ENCODE measurements at places on chromosomes 7 and 10.
A peak's percentile ranks its signal among the peaks of the same experiment; 100 is the strongest.

DNA sequence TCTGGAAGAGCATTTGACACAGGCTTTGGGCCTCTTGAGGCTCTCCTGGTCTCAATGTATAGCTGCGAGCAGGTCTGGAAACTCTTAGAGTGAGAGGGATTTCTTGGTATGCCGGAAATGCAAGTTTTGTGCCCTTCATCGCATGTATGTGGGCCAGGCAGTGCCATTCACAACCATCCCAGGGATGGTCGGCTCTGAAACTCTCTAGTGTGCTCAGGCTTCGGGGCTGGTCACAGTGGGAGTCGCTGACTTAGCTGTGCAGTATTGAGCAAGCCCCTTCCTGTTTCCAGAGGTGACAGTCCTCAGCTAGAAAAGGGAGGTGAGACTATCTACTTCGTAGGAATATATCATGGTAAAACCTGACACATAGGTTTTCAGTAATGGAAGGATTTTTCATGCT is 2.0 kb upstream of the AOAH start:
- no peak for DNase-seq

DNA sequence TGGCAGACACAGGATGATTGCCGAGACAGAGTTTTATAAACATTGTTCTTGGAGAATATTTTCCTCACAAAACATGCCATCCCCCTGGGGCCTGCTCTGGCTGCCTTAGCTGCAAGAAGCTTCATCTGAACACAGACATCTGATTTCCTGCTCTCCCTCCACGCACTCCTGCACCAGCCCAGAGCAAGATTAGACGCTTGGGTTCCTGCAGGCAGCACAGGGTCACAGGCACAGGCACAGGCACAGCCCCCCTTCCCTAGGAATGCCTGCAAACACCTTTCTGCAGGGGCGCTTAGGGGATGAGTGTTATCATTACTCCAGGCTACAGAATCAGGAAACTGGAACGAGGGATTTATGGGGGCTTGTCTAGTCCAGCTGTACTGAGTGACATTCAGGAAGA is 450.3 kb downstream of the GRID1 start:
- DNase-seq: no peak

GRCh38 chr10:29007748-29008610 is 280.9 kb upstream of the LYZL1 start:
- DNase-seq: no peak

- no peak for DNase-seq
Observed at GRCh38 chr7:25967278-25968204, 184.5 kb upstream of the NFE2L3 start.

GRCh38 chr10:44963772-44964633 is 4.4 kb downstream of the RASSF4 start:
- no peak for DNase-seq

- no peak for DNase-seq
Observed at GRCh38 chr7:79403451-79403850, 50.0 kb downstream of the MAGI2 start.

DNA sequence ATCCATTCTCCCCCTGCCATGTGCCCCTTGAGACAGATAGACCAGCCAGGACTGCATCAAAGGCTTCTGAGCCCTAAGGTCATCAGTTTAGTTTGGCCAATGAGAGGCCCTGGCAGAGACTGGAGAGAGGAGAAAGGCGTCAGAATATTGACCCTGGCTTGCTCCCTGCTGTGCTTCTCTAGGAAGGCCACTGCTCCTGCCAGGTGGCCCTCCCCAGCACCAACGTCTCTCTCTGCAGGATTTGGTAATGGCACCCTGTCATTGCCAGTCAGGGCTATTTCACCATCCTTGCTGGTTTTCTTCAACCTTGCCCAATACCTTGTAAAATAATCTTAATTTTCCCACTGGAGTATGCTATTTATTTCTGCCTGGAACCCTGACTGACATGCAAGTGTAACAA is 38.8 kb upstream of the ZRANB1 start:
- DNase-seq: no peak

GRCh38 chr7:34357068-34357467 is 300.9 kb upstream of the NPSR1 start:
- no peak for DNase-seq

DNA sequence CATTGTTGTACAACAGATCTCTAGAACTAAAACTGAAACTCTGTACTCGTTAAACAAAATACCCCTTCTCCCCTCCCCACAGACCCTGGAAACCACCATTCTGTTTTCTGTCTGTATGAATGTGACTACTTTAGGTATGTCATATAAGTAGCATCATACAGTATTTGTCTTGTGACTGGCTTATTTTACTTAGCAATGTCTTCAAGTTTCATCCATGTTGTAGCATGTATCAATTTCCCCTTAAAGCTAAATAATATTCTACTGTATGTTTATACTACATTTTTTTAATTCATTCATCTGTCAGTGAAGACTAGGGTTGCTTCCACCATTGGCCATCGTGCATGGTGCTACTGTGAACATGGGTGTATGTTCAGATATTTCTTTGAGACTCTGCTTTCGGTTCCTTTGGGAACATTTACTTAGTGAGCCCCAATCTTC is 71.2 kb upstream of the RPA3 start:
- DNase-seq: no peak

DNA sequence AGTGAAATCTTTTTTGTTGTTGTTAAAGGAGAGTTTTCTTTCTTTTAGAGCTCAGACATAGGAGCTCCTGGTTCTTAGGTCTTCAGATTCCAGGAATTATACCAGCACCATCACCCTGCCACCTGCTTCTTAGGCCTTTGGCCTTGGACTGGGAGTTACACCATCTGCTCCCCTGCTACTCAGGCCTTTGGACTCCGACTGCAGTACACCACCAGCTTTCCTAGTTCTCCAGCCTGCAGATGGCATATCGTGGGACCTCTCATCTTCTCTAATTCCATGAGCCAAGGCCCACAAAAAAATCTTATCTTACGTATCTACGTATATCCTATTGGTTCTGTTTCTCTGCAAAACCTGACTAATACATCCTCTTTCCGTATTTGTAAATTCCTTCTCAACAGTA is 5.1 kb upstream of the TACC2 start:
- no peak for DNase-seq

DNA sequence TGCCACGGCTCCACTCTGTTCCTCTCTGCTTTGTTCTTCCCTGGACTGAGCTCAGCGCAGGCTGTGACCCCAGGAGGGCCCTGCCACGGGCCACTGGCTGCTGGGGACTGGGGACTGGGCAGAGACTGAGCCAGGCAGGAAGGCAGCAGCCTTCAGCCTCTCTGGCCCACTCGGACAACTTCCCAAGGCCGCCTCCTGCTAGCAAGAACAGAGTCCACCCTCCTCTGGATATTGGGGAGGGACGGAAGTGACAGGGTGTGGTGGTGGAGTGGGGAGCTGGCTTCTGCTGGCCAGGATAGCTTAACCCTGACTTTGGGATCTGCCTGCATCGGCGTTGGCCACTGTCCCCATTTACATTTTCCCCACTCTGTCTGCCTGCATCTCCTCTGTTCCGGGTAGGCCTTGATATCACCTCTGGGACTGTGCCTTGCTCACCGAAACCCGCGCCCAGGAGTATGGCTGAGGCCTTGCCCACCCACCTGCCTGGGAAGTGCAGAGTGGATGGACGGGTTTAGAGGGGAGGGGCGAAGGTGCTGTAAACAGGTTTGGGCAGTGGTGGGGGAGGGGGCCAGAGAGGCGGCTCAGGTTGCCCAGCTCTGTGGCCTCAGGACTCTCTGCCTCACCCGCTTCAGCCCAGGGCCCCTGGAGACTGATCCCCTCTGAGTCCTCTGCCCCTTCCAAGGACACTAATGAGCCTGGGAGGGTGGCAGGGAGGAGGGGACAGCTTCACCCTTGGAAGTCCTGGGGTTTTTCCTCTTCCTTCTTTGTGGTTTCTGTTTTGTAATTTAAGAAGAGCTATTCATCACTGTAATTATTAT is 1.2 kb downstream of the CLDN4 start:
- no peak for DNase-seq

DNA sequence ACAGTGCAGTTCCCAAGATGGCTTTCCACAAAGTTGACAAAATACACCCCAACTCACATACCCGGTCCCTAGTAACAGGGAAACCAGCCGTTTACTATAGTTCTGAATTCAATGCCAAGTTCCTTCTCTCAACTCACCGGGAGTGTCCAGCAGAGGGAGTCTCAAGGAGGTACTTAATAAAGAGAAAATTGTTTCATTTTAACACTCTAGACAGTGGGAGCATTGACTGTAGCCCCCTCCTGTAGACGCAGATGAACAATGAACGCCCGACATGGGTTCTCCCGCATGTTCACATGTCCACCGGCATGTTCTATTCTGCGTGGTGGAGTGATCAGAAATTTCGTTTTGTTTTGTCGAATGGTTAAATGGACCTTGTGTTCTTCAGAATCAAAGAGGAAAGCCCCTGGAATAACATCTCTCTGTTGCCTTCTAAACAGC is 1.9 kb downstream of the HIPK2 start:
- DNase-seq: no peak

DNA sequence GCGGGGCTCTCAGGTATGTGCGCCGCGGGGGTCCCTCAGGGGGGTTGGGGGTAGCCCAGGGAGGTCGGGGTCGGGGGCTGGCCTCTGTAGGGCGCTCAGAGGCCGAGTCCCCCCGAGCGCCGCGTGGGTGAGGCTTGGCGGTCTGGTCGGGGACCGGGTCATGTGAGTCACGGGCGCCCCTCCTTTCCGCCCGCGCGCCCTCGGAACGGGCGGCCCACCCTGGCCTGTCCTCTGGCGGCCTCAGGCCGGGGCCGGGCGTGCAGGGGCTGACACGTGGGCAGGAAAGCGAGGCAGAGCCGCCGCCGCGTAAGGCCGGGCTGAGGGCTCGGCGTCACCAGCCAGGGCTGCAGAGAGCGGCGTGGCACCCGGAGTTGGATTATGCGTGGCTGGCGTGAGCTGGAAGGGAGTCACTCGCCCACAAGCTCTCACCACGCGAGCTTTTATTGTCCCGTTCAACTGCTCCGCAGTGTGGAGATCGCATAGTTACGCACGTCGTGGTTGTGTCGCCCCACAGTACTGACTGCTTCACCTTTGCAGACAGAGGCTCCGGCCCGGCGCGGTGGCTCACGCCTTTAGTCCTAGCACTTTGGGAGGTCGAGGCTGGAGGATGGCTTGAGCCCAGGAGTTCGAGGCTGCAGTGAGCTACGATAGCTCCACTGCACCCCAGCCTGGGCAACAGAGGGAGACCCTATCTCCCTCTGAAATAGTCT is 385 bp downstream of the SHLD2 start:
- DNase-seq: peak; percentile 82

GRCh38 chr7:24401628-24402593 is 117.9 kb downstream of the NPY start:
- DNase-seq: no peak

DNA sequence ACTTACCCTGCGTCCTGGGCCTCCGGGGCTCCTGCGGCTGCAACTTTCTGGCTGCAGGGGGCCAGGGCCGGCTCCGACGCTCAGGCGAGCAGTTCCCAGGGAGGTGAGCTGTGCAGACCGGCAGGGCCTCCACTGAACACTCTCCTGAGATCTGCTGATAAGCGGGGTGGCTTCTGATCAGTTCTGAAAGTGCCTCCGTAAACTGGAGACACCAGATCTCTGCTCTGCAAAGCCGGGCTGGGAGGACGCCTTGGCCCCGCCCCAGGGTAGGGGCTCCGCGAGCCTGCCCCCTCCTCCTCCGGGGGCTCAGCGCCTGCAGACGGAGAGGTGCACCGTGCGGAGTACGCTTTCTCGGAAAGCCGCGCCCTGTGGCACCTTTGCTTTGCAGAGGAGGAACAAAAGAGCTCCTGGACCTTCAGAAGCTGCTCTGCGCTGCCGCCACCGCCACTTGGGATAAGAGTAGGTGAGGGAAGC is 141.3 kb upstream of the VKORC1L1 start:
- peak; percentile 8 for DNase-seq

- DNase-seq: no peak
Observed at GRCh38 chr7:4700577-4701235, 18.6 kb downstream of the FOXK1 start.

DNA sequence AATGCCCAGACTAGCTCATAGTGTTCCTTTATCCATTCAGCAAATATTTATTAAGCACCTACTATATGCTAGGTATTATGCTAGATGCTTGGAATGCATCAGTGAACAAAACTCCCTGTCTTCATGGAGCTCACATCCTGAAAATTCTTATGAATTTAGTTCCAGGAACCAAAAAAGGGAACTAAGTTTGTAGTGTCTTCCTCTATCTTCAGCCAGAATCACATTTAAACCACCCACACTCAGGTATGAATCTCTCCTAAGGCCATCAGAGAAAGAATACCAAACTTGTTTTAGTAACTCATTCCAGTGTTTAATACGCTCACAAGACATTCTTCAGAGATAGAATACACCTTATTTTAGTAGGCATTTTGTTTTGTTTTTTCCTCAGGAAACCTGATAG is 10.1 kb upstream of the EGR2 start:
- DNase-seq: no peak

- no peak for DNase-seq
Observed at GRCh38 chr7:128427289-128427891, 17.6 kb upstream of the IMPDH1 start.

DNA sequence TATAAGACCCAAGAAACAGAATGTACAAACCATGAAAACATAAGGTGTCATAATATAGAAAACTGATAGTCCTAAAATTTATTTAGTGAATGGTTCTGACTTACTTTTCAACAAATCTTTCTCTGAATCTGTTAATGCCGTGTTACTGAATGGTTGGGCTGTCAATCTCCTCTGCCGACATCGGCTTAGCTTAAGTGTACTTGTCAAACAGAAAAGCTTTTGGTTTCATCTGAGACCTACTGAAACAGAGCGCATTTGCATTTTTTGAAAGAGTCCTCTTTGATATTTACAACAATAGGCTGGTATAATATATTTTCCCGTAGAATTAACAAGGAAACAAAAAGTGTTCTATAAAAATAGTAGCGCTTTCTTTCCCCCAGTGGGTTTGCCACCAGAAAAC is 120.9 kb upstream of the ZNF804B start:
- no peak for DNase-seq

DNA sequence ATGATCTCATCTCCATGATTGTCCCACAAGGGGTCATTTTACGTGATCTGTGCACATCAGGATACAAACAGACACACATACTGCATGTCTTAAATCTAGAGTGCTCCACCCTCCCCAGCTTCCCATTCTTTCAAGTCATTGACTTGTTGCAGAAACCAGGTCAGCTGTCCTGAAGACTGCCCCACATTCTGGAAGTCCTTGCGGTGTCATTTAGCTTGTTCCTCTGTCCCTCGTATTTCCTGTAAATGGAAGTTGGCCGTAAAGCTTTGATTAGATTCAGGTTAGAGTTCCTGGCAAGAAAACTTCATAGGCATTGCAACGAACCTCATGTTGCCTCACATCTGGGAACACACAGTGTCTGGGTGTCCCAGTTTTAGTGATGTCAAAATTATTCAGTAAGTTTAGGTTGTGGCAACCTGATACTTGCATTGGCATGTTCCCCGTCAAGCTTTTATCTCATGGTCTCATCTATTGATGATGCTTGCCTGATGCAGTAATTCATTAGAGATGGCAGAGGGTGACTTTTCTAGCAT is 417.4 kb upstream of the GALNT17 start:
- DNase-seq: no peak
